ENCODE measurements at places on chromosomes 5 and 9.

- no peak for DNase-seq
These were observed 45.2 kb downstream of the NEK6 start for GRCh38 chr9:124302921-124303320.

- no peak for DNase-seq
These were observed 603.6 kb downstream of the PSAT1 start for GRCh38 chr9:78900500-78900899.

- no peak for DNase-seq
These were observed 7.9 kb downstream of the NRARP start for GRCh38 chr9:137294091-137294680.

GRCh38 chr5:173880306-173880985, 7.7 kb upstream of the CPEB4 start:
- DNase-seq = no peak
